ENCODE measurements at places on chromosomes 16 and 17. TPM values are rescaled to one million over a fixed set of nuclear protein-coding genes. Genes with fewer than 3 reads are reported as not detected.

IL17C gene
- total RNA-seq = not detected

DNA sequence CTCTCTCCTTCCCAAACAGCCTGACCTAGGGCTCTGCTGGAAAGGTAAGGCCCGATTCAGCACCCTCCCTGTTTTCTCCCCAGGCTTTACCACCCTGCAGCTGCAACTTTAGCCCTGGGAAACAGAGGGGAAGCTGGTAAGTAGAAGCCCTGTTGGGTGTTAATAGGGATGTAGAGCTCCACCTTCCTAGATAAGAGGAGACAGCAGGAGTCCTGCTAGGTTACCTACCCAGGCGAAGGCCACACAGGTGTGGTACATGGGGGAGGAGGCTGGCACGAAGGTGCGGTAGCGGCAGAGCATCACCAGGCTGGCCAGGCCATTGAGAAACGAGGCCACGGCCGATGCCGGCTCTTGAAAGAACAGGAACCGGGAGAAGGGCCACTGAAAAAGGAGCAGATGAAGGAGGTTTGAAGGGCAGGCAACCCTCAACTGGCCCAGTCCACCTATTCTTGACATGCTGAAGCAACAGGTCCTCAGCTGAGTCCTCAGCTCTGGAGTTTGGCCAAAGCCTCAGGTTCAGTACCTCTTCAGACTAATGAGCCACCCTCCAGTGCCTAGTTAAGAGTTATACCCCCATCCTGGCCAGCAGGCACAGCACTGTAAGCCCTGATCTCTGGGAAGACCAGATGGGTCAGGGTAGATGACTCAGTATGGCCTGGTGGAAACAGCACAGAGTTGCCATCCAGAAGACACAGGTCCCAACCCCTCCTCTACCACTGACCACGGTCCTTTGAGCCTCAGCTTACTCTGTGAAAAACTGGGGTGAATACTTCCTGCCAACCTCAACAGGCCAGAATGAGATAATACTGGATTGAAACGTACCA lies 3.3 kb downstream of the PGAP3 start:
- no peak for DNase-seq

BMERB1 gene
- 47.9 TPM for total RNA-seq

GRCh38 chr16:11384184-11384955 lies 39.1 kb downstream of the RMI2 start:
- DNase-seq = no peak

DNA sequence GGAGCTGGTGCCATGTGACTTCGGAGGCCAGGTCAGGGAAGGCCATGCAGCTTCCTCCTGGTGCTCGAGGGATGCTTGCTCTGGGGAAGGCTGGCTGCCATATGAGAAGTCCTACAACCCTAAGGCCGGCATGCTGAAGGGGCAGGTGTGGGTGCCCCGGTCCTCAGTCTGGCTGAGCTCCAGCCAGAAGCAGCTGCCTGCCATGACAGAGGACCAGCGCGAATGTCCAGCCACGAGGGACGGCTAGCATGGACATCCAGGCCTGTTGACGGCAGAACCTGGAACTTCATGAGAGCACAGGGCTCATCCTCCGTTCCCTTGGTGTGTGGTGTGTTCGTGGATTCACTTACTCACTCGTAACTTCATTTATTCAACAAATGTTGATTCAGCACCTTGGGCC lies 140.6 kb downstream of the IRF8 start:
- no peak for DNase-seq

- DNase-seq = peak; percentile 77
Measured at GRCh38 chr17:50844117-50844700, 8.8 kb downstream of the WFIKKN2 start.

PLA2G10 gene
- total RNA-seq = not detected

DNA sequence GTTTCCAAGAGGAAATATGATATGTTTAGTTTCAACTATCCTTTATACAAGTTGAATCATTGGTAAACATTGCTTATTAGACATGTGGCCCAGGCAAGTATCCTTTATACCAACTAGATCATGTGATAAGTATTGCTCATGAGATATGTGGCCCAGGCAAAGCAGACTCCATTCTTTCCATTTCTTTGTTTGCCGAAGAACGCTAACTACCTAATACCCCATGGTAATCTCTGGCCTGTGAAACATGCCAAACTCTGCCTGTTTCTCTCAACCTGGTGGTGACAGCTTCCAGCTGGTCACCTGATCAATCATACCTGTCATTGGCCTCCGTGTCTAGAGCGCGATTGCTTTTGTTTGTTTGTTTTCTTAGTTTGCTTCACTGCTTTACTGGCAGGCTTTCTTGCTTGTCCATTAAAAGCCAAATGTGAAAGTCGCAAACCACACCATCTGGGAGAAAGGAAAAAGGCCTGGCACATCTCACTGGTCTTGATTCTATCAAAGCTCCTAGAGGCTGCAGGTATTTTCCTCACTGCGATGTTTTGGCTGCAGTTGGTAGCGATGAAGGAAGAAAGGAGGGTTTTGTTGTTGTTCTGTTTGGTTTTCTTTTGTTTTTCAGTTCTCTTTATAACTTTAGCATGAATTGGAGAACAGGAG lies 686.2 kb downstream of the KCNJ2 start:
- DNase-seq = no peak

TMEM95 gene
- total RNA-seq = not detected

All from osteocyte (in vitro differentiated cells).